ENCODE measurements at places on chromosomes 13 and 19. TPM values are rescaled to one million over a fixed set of nuclear protein-coding genes. Genes with fewer than 3 reads are reported as not detected.

The KLK1 gene
- total RNA-seq: not detected

The CTXN1 gene
- 41.1 TPM for total RNA-seq

The WDR88 gene
- total RNA-seq: not detected

The YJU2 gene
- 27.5 TPM for total RNA-seq

The SMIM44 gene
- total RNA-seq: not detected

The TMEM38A gene
- total RNA-seq: 8.6 TPM
